Eye (tissue), 1 donor: ENCODE measurements at places on chromosomes 4 and X.

DNA sequence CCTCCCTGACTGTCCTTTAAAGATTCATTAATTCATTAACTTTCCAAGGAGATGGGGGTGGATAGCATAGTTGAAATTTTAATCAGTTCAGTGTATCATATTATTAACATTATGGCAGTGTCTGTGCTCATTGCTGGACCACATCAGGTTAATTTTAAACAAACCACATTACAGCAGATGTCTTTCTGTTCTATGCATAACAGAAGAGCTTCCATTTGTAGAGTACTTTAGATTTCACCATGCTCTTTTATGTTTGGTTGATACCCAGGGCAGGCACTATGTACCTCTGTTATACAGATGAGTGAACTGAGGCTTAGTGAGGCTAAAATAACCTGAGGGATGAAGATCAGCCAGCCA, 41.1 kb downstream of the AFF2 start:
- no peak for DNase-seq

- no peak for DNase-seq
Observed at GRCh38 chr4:57084360-57084759, 25.8 kb downstream of the IGFBP7 start.

GRCh38 chrX:65689377-65689776, 21.9 kb downstream of the MSN start:
- no peak for DNase-seq

DNA sequence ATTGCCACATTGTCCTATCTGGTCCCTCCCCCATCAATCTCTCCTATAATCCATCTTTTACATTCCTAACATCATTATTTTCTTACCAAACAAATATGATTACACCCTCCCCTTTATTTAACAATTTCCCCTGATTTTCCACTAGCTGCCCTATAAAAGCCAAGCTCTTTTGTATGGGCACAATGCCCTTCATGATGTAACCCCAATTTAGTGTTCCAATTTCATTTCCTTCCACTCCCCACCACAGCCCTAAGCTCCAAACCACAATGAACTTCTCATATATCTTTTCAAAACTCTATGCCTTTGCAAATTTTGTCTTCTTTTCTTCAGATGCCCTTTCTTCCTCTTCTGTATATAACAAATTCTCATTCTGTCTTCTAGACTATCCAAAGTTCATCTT, 39.5 kb upstream of the PTPN13 start:
- DNase-seq, result no peak

- DNase-seq, result no peak
Observed at GRCh38 chrX:67613996-67614395, 70.2 kb downstream of the AR start.

- peak; percentile 71 for DNase-seq
Observed at GRCh38 chrX:104565791-104566680, at the start of gene IL1RAPL2. Gene IL1RAPL2 (plus strand): TSS chrX:104566199.

DNA sequence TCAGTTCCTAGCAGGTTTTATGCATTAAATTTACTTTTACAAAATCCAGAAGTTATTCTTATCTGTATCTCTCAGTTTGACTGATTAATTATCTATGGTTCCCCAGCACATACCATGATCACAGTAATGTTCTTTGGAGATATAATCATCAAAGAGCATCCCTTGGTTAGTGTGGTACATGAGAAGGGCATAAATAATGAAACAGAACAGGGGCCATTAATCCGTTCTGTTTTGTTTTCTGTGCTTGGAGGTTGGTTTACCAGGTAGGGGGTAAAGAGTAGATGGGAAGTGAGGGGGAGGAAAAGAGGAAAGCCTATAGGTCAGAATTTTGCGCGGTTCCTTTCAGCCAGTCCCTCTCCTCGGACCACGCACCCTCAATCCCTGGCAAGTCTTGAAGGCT, 718.7 kb upstream of the TENM3 start:
- DNase-seq, result peak; percentile 42

GRCh38 chrX:23504895-23505294, 162.4 kb upstream of the PRDX4 start:
- DNase-seq, result no peak

DNA sequence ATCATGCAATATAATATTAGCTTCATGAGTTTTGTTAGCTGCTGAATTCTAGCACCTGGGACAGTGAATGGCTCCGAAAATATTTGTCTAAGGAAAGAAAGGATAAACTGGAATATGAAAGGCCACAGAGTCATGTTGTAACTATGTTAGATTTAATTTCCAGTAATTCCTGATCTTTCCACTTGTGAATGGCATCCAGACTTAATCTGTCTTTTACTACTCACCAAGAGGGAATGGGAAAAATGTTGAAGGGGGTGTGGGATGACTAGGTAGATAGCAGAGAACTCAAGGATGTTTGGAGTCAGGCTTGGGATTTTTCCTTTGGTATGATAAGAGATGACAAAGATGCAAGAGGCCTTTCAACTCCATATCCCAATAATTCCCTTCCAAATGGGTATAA, 9.4 kb downstream of the ADH6 start:
- DNase-seq, result no peak

DNA sequence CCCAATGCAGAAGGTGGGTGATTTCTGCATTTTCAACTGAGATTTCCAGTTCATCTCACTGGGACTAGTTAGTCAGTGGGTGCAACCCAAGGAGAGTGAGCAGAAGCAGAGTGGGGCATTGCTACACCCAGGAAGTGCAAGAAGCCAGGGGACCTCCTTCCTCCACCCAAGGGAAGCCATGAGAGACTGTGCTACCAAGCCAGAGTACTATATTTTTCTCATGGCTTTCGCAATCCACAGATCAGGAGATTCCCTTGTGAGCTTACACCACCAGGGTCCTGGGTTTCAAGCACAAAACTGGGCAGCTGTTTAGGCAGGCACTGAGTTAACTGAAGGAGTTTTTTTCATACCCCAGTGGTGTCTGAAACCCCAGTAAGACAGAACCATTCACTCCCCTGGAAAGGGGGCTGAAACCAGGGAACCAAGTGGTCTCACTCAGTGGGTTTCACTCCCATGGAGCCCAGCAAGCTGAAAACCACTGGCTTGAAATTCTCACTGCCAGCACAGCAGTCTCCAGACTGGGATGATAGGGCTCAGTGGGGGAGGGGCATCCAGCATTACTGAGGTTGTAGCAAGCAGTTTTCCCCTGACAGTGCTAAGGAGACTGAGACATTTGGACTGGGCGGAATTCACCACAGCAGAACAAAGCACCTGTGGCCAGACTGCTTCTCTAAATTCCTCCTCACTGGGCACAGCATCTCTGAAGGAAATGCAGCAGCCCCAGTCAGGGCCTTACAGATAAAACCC, 903.4 kb downstream of the TECRL start:
- DNase-seq, result peak; percentile 37

DNA sequence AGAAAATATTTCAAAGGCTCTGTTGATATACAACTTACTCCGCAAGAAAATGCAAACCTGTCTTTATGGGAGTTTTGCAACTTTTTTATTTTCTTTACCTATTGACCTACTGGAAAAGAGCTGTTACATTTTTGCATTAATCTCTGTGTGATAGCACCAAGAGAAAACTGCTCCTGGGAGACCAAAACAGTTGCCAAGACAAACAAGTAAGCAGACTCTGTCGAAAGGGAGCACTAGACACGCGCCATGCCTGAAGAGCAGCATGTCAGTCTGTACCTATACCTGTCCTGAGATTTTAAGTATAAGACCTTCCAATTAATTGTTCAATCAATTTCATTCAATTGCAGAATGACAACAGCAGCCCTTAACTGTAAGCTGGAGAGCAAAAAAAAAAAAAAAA, 56.0 kb upstream of the TECRL start:
- DNase-seq, result no peak

DNA sequence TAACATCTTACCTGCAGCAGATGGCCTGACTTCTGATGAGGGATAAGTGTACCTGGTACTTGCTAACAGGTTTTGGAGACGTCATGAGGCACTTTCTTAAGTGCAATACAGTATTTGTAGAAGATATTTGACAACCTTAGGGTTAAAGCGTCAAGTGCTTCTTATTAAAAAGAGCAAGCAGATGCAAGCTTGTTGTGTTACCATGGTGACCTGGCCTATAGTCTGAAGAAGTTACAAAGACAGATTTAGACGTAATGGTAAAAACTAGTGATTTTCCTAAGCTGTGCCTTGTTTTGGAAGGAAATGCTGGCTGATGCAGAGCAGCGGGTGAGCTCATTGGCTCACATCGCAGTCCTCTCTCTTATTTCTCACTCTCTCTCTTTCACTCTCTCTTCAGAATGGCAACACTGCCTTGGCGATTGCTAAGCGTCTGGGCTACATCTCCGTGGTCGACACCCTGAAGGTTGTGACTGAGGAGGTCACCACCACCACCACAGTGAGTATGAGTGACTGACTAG, 243.6 kb downstream of the ANK2 start:
- DNase-seq, result peak; percentile 83

DNA sequence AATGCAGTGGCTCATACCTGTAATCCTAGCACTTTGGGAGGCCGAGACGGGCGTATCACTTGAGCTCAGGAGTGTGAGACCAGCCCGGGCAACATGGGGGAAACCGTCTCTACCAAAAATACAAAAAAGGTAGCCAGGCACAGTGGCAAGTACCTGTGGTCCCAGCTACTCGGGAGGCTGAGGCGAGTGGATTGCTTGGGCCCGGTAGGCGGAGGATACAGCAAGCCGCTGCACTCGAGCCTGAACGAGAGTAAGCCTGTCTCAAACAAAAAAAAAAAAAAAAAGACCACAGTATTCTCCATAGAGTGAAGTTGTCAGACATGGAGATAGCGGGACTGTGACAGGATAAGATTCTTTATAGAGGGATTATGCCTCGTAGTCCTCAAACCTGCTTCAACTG, 76.1 kb upstream of the SH3RF1 start:
- DNase-seq, result no peak

DNA sequence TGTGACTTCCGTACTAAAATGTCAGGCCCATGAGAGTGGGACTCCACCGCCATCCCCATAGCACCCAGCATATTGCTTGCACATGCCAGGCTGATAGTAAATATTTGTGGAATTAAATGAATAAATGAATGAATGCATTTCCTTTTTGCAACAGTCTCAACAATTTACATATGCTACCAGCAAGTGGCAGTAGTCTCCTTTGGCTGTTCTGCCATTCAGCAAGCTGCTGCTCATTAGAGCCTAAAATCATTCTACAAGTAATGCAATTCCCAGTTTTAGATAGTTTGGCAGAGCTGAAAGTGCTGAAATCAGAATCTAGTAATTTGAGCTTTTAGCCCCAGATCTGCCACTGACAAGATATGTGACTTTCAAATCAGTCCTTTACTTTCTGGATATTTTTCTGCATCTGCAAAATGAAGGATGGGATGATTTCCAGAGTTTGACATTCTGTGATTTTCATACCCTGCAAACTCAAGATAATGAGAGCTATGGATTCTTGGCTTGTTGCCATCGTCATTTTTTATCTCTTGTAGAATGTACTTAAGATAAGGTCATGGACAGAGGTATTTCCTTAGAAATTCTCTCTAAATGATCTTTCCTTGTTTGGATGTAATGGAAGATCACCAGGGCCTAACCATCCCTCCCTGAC, 35.7 kb upstream of the INTS6L start:
- peak; percentile 59 for DNase-seq

- peak; percentile 47 for DNase-seq
Observed at GRCh38 chr4:103204111-103204510, 6.0 kb upstream of the CENPE start.

- no peak for DNase-seq
Observed at GRCh38 chr4:112315446-112315845, 18.3 kb downstream of the ALPK1 start.

DNA sequence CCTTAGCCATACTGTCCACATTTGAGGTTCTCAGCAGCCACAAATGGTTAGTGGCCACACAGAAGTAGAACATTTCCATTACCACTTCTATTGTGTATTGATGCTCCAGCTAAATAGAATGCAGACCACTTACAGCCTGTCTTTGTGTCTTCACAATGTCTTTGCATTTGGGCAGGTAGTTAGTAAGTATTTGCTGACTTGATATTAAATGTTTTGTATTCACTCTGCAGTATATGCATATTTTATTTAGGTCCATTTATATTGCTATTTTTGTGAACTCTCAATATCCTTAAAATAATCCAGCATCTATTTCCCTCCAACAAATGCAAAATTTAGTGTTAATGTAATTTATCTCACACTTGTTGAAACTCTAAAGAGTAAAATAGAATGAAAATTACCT, 26.6 kb downstream of the ANAPC4 start:
- DNase-seq, result no peak

- no peak for DNase-seq
Observed at GRCh38 chrX:79096145-79096556, 48.3 kb upstream of the GPR174 start.

DNA sequence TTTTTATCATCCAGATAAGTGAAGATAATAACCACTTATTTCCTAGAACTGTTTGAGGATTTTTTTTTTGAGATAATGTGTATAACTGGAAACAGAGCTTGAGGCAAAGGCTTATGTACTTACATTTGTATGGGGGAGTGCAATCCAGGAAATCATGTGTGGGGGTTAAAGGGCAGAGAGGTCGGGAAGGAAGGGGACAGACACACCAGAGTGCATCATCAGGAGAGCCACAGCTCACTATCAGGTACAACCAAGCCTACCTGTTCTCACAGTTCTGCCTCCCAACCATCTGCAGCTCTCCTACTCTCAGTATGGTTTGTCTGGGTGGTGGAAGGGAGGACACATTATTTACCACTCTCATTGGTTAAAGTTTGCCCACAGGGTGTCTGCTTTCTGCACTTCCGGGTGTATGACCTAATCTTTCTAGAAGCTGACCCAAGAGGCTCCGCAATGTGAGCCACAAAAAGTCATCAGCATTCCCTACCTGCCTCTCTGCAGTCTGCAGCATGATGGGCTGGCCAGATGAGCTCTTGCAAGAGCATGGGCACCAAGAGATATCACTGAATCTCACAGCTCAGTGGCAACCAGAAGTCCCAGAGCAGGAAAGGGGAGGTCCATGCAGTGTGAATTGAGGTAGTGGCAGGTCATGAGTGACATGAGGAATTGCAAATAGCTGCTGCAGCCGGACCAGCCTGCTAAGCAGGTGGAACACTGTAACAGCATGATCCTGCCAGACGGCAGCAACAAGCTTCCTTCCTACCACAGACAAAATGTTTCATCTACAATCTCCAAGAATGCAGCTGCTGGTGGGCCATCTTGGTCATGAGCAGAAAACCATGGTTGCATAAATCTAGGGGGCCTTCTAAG, 36.9 kb upstream of the SPRY1 start:
- no peak for DNase-seq

DNA sequence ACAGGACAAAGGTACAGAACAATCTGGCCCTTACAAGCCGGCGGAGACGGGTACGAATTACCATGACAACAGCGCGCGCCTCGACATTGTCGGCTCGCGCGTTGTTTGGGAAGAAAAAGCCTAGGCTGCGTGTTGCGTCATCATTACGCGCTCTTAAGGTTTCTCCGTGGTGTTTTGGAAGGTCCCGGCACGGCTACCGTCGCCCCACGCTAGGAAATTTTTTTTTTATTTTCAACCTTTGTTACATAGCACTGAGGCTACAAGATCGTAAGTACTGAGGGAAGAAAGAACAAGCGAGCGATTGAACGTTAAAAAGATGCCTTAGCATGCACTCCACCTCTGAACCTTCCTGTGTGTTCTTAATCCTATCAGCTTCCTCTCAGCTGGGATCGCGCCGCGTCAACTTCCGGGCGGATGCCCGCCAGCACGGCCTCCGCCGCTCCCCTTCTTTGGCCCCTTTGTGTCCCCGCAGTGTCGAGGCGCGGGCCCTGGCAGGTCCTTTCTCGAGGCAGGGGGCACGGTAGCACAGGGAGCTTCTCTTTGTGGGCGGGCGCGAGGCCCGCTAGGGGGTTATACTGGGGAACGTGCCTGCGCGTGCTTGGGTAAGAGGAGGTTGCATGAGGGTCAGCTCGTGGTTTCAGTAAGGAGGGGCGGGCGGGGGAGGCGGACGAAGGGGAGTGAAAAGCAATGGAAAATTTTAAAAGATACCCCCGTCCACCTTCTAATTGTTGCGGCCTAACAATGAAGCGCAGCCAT, at the start of gene SMARCAD1:
SMARCAD1 (plus strand) TSS at position 397 of the 756 bp plus-strand sequence. CDS start 530 bp downstream, outside the sequence.
- peak; percentile 100 for DNase-seq
